ENCODE measurements at places on chromosomes 4 and X. TPM values are rescaled to one million over a fixed set of nuclear protein-coding genes. Genes with fewer than 3 reads are reported as not detected.

GRCh38 chrX:56986138-56986537 lies 9.2 kb downstream of the SPIN3 start:
- H3K27me3 ChIP-seq, result no peaks in the 10 kb centered on the region
- no peak overlapping the region for H3K27ac ChIP-seq
- no peak for DNase-seq
- H3K4me3 ChIP-seq, result no peak overlapping the region

- H3K36me3 ChIP-seq, result no peaks in the 10 kb centered on the region
- no peak for DNase-seq
- H3K4me3 ChIP-seq, result no peak overlapping the region
- peaks cover 2% of the 10 kb centered on the region for H3K27me3 ChIP-seq
- no peak overlapping the region for H3K27ac ChIP-seq
Observed at GRCh38 chrX:47941423-47941822, 62.4 kb downstream of the ZNF182 start.

The SSX1 gene
- not detected for total RNA-seq

DNA sequence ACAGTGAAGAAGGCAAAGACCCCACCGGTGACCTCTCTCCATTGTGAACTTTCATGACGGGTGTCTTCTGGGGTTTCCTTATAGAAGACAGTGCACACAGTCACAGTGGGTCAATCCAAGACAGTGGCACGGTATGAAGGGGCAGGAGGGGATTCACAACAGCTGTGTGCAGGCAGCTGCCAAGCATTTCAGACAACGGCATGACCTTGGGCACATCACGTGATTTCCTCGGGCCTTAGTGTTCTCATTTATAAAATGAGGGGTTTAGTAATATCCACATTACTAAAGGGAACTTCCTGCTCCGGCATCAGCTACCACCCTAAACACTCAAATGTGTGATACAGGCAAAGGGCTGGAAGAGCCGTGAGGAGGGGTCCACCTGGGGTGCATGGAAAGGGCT lies 42.9 kb downstream of the RBM47 start:
- DNase-seq, result no peak
- peak overlapping the region; percentile 63 for H3K27ac ChIP-seq
- peak overlapping the region; percentile 10 for H3K4me3 ChIP-seq
- no peaks in the 10 kb centered on the region for H3K27me3 ChIP-seq

- peaks cover 38% of the 10 kb centered on the region for H3K4me1 ChIP-seq
- peak; percentile 41 for DNase-seq
- H3K36me3 ChIP-seq, result no peaks in the 10 kb centered on the region
- peak overlapping the region; percentile 75 for H3K4me3 ChIP-seq
- peaks cover 4% of the 10 kb centered on the region for H3K27me3 ChIP-seq
Observed at GRCh38 chr4:122583906-122584305, 37.0 kb downstream of the IL21 start.

The MBNL3 gene
- 0.17 TPM for total RNA-seq

The NSUN7 gene
- not detected for total RNA-seq

- no peak overlapping the region for H3K4me3 ChIP-seq
- no peak overlapping the region for H3K27ac ChIP-seq
- no peaks in the 10 kb centered on the region for H3K36me3 ChIP-seq
- no peak for DNase-seq
- H3K27me3 ChIP-seq, result peaks cover 4% of the 10 kb centered on the region
Observed at GRCh38 chr4:73576381-73576780, 43.9 kb downstream of the RASSF6 start.

GRCh38 chr4:48315728-48316630 lies 25.4 kb upstream of the SLAIN2 start:
- H3K4me1 ChIP-seq, result peaks cover 15% of the 10 kb centered on the region
- H3K36me3 ChIP-seq, result no peaks in the 10 kb centered on the region
- DNase-seq, result peak; percentile 60
- no peak overlapping the region for H3K4me3 ChIP-seq
- no peak overlapping the region for H3K27ac ChIP-seq
- H3K27me3 ChIP-seq, result no peaks in the 10 kb centered on the region

DNA sequence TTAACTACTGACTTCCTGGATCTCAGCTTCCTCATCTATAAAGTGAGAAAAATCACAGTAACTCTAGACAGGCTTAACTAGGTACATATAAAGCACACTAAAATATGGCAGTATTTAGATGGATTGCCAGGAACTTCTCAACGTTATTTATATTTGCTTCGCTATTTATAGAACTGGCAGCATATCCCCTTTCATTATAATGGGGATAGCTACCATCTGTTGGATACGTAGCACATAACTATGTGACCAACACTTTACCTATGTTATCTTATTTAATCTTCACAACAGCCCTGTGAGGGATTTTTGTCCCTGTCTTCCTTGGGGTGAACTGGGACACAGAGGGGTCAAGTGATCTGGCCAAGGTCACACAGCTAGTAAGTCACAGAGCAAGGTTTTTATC lies 64.6 kb downstream of the ENPEP start:
- peak overlapping the region; percentile 47 for H3K27ac ChIP-seq
- peaks cover 15% of the 10 kb centered on the region for H3K36me3 ChIP-seq
- peaks cover 17% of the 10 kb centered on the region for H3K4me1 ChIP-seq

DNA sequence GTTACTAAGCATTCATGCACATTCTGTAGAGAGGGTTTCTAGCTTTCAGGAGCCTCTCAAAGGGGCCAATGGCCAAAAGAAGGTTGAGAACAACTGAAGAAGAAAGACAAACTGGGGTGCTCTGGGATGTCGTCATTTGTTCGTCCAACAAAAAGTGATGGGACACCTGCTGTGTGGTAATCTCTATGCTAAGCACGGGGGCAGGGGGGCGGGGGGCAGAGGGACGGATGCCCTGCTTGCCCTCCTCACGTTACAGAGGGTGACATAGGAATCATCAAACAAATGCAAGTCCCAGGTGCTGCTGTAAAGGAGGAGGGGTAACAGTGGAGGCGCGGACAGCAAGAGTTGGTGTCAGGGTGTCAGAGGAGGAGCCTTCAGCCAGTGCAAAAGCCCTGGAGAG lies 12.8 kb upstream of the CRMP1 start:
- no peaks in the 10 kb centered on the region for H3K4me1 ChIP-seq
- H3K36me3 ChIP-seq, result no peaks in the 10 kb centered on the region
- H3K4me3 ChIP-seq, result no peak overlapping the region

DNA sequence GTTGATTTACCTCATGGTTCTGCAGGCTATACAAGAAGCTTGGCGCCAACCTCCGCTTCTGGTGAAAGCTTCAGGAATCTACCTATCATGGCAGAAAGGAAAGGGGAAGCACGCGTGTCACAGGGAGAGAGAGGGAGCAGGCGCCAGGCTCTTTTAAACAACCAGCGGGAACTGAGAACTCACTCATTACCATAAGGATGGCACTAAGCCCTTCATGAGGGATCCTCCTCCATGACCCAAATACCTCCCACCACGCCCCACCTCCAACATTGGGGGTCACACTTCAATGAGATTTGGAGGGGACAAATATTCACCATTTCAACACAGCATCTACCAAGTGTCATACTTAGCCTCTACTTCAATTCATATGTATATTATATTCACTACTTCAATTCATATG lies 18.8 kb upstream of the TBC1D8B start:
- DNase-seq, result no peak
- no peak overlapping the region for H3K27ac ChIP-seq
- H3K36me3 ChIP-seq, result no peaks in the 10 kb centered on the region
- no peaks in the 10 kb centered on the region for H3K4me1 ChIP-seq

DNA sequence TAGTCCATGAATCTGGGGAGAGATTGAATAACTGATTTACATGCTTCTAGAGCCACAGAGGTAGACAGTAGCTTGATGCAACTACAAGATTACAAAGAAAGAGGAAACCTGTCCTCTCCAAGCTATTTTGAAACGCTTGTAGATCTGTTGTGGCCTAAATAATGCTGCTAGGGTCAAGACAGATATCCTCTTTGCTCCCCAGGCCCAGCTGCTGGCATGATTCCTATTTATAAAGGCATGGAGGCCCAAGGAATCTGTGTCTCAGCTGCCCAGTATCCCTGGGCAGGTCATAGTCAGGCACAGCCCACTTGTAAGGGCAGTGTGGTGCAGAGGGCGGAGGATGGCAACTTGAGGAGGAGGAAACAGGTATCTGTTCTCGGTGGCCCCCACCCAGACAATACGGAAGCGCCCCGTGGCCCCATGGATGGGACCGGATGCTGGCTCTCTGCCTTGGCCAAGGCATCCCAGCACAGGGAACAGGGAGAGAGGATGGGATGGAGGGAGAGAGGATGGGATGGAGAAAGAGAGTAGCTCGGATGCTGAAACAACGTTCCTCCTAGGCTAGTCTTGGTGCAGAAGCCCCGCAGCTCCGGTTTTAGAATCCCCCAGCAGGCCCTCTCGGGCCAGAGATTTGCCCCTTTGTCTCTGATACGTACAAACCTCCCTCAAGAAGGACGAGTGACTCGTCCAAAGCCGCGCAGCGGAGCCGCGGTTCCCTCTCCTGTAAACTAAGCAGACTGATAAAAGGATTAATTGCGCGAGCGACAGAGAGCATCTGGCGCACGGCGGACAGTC lies 767 bp upstream of the SMIM20 start:
- H3K4me3 ChIP-seq, result peak overlapping the region; percentile 97
- H3K27ac ChIP-seq, result peak overlapping the region; percentile 96
- H3K27me3 ChIP-seq, result peaks cover 16% of the 10 kb centered on the region
- DNase-seq, result no peak
- peaks cover 32% of the 10 kb centered on the region for H3K4me1 ChIP-seq

DNA sequence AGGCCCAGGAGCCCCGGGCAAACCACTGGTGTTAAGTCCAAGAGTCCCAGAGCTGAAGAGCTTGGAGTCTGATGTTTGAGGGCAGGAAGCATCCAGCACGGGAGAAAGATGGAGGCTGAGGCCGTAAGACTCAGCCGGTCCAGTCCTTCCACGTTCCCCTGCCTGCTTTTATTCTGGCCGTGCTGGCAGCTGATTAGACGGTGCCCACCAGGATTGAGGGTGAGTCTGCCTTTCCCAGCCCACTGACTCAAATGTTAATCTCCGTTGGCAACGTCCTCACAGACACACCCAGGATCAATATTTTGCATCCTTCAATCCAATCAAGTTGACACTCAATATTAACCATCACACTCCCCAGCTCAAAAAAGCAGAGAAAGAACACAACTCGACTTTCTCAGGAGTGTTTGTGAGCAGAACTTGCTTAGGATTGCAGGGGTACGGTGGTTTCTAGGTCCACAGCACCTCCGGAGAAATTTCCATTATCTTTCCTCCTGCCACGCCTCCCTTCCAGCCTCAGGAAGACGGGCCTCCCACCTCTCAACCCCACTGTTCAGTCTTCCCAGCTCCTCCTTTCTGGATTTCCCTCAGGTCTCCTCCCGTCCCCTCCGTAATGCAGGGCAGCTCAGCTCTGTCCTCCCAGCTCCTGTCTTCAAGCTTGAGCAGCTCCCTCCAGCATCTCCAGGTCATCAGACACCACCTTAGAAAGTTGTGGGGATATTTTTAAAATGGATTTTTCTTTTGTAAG lies 13.3 kb upstream of the TMEM271 start:
- peaks cover 10% of the 10 kb centered on the region for H3K27me3 ChIP-seq
- no peaks in the 10 kb centered on the region for H3K4me1 ChIP-seq
- no peak for DNase-seq

DNA sequence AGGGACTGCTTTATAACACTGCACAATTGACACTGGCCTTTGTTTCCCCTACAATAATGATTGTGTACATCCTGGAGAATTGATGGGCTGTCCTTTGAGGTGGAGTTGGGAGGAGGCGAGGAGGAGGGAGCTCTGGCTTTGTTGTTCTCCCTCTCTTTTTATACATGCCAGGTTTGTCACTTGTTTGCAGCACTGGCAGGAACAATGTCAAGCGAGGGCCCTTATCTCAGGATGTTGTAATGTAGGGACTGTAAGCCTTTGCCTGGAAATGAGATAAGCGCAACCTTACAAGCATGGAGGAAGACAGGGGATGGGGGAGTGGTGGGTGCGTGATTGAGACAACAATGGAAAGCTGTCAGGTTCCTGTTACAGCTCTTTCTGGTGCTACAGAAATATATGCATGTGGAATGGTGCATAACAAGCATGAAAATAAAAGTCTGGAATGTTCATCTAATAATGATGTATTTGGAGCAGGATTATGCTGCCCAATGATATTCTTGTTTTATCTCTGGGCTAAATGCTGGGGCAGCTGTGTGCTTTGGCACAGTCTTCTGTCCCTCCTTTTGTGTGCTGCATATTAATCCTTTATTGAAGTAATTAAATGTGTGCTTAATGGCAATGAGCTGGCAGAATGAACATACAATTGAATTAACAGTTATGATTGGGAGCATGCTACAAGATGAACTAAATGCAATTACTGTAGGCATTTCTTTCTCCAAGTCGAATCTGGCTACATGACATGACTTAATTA lies 294.4 kb downstream of the GPAT3 start:
- DNase-seq, result no peak
- H3K36me3 ChIP-seq, result no peaks in the 10 kb centered on the region
- peaks cover 27% of the 10 kb centered on the region for H3K4me1 ChIP-seq
- no peak overlapping the region for H3K4me3 ChIP-seq
- H3K27me3 ChIP-seq, result peaks cover 2% of the 10 kb centered on the region

DNA sequence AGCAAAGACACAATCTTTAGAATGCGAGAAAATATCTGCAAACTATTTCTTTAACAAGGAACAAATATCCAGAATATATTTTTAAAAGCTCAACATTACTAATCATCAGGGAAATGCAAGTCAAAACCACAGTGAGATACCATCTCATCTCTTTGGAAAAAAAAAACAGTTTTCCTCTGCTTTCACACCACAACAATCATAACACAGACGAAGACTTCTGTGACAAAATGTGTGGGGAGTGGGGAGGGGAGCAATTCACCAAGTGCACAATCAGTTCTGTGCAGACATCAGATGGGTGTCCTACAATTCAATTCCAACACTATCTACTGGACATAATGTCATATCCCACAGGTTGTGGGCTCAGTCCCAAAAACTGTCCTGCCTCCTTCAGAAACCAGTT lies 293.2 kb upstream of the SLC7A11 start:
- peaks cover 30% of the 10 kb centered on the region for H3K36me3 ChIP-seq
- peak; percentile 16 for DNase-seq

GRCh38 chrX:37378830-37379229 lies 29.7 kb downstream of the PRRG1 start:
- no peak for DNase-seq
- H3K4me1 ChIP-seq, result peaks cover 36% of the 10 kb centered on the region
- no peak overlapping the region for H3K27ac ChIP-seq
- H3K36me3 ChIP-seq, result peaks cover 5% of the 10 kb centered on the region
- H3K27me3 ChIP-seq, result no peaks in the 10 kb centered on the region

The RS1 gene
- total RNA-seq, result not detected
